Activated naive CD8-positive, alpha-beta T cell treated with anti-CD3 and anti-CD28 coated beads, Interleukin-2, amount 50 U/mL, for 16 hours (primary cell): ENCODE measurements at places on chromosomes 1 and 21.

DNA sequence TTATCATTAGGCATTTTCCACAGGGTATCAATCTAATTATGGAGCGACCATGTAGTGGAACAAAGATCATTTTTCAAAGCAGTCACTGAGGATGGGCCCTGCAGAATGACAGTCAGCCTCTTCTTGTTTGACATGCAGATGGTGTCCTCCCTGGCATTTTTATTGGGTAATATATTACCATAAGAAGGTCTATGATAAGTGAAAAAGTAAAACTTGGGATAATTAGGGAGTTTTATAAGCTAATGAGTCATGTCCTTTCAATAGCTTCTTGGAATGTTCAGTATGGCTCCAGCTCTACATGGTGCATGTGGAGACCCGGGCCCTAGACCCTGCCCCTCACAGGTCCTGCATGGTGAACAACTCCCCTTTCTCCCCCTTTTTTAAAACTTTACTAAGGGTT, 232.2 kb upstream of the COA6 start:
- DNase-seq: no peak

DNA sequence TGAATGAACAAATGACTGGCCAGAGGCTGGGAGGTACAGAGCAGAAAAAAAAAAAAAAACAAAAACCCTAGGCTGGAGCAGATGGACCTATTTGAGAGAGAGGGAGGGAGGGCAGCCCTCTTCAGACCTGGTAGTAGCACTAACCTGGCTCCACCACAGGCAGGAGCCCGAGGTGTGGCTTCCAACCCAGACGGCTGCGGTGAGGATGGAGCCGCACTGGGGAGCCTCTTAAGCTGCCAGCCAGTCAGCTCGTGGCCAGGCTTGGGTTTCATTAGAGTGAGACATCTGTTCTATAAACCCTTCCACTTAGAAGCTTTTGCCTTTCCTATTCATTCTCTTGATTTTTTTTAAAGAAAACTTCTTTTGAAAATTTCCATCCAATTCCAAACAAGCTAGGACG, 16.8 kb downstream of the LGR6 start:
- DNase-seq: no peak

DNA sequence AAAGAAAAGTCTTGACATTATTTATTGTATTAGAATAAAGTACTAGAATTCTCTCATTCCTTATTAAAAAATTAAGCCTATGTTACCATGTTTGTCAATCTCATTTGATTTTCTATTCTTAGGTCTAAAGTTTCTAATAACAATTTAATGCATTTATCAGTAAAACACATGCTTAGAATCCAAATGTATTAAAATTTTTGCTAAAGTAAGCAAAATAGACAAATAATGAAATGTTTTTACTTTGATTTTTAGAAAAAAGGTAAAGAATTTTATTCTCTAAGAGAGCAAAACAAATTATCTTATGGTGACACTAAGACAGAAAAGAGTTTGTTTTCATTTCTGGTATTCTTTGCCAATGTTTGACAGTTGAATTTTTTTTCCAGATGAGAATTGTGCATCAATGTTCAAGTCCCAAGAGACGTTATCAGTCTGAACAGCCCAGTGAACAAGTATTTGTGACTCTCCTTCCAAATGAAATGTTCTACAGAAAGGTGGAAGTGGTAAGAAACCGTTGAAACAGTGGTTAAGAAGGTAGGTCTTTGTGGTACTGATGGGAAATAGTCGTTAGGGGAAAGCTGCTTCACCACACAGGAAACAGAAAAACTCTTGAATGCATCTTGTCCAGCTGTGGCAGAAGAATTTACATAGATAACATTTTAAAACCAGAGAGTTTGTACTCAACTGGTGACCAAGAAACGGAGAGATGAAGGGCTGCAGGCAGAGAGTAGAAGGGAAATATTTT, 402.5 kb downstream of the PTPRC start:
- no peak for DNase-seq

DNA sequence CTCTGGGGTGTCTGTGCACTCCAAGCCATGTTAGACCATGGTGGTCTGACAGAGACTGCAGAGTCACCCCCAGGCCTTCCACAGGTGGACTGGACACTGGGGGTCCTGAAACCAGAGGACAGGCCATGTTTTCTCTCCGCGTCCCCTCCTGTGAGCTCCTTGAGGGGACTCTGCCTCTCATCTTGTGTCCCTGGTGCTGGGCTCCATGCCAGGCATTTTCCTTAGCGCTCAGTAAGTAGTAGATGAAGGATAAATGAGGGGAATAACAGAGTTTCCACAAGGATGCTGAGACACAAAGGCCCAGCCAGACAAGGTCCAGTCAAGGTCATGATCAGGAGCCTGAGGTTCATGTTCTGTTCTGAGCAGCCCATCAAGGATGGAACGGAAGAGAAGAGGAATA, 57.4 kb downstream of the FAM163A start:
- no peak for DNase-seq
